NCI-H2029 treated with DMSO at 0.1 percent for 48 hours (cell line): ENCODE measurements at places on chromosomes 6 and 20.

DNA sequence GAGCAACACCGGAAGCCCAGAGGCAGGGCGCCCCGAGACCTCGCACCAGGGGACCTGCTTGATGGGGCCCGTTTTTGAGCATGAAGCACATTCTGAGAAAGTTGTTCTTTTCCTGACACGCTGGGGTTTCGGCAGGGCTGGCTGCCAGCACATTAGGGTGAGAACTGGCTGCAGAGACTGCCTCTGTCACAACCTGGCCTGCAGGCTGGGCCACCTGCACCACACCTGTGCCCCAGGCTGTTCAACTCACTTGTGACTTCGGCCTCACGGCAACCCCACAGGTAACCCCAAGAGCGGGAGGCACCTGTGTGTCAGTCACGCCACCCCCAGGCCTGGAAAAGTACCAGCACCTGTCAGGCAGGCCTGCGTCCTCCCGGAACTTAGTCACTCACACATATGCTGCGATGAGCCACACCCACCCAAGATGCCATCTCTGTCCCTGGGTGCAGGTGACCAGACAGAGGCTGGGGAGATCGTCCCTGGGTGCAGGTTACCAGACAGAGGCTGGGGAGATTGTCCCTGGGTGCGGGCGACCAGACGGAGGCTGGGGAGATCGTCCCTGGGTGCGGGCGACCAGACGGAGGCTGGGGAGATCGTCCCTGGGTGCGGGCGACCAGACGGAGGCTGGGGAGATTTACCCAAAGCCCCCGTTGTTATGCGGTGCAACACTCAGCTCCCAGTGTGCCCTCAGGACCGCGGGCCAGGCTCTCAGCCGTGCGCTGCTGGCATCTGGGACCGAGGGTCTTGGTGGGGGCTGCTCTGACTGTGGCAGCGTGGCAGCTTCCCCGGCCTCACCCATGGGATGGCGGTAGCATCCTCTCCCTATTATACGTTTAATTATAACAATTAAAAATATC, 82.5 kb upstream of the BHLHE23 start:
- DNase-seq = no peak

DNA sequence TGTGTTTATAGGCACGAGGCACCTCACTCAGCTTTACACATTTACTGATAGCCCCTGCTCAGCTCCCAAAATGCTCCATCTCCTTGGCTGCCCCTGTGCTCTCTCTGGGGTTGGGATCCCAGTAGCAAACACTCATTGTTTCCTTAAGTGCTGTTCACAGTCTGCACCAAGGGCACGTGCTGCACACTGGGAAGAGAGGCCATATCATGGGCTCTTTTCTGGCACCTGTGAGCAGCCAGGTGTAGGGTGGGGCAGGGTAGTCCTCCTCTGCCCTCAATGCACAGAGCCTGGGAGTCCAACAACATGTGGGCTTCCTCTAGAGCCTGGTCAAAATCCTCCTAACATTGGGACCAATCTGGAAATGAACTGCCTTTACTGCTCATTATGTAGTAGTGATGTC, 67.9 kb downstream of the BANF2 start:
- peak; percentile 32 for DNase-seq

DNA sequence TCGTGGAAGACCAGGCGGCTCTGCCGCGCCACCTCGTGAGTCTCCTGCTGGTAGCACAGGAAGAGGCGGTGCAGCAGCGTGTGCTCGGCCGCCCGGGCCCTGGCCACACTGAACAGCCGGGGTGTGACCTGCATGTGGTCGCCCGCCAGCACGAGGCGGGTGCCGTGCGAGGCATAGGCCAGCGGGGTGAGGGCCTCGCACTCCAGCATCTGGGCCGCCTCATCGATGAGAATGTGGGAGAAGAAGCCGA, 7.0 kb downstream of the HELZ2 start:
- no peak for DNase-seq

DNA sequence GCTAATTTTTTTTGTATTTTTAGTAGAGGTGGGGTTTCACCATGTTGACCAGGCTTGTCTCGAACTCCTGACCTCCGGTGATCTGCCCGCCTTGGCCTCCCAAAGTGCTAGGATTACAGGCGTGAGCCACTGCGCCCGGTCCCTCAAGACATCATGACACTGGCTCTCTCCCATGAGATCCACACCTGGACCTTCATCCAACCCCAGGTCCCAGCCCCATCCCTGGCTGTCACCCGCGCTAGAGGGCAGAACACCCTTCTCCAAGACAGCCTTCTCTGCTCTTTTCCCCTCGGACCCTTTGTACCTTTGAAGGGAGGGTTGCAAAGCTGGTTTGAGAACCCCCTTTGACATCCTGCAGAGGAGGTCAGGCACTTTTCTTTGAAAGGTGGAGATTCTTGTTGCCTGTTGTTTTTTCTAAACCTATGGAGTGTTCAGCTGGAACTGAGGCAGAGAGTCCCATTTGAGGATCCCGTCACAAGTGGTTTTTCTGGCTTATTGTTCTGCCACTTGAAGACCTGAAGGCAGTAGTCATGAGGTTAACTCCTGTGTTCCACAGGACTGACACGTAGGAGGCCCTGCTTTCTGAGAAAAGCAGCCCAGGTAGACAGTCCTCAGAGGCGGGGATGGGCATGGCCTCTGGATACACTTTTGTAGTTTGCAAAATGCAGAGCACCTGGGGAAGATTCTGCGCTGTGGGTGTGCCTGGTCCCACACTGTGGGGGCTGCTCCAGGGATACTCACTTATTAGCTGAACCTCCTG, 171.1 kb upstream of the SNX9 start:
- no peak for DNase-seq

GRCh38 chr6:3615391-3616380, 135.8 kb downstream of the PXDC1 start:
- no peak for DNase-seq

- DNase-seq = no peak
Measured at GRCh38 chr20:3434232-3434631, 26.8 kb upstream of the DNAAF9 start.

- no peak for DNase-seq
Measured at GRCh38 chr20:36676701-36677421, 30.9 kb upstream of the SLA2 start.

DNA sequence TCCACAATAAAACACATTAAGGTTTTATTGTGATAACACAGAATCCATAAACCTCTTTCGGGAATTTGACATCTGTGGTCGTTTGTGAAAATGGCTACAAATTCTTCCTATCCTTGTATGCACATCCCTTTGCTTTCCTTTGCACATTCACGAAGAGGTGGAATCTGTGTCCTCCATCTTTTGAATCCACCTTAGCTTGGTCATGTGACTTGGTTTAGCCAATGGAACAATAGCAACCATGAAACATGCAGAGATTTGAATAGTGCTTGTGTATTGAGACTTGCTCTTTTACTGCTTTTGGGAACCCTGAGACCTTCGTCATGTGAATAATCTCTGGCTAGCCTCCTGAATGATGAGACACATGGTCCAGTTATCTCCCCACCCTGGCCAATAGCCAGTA, 49.7 kb upstream of the NOP56 start:
- no peak for DNase-seq

- DNase-seq = no peak
Measured at GRCh38 chr6:151675746-151676459, 131.6 kb upstream of the ESR1 start.

DNA sequence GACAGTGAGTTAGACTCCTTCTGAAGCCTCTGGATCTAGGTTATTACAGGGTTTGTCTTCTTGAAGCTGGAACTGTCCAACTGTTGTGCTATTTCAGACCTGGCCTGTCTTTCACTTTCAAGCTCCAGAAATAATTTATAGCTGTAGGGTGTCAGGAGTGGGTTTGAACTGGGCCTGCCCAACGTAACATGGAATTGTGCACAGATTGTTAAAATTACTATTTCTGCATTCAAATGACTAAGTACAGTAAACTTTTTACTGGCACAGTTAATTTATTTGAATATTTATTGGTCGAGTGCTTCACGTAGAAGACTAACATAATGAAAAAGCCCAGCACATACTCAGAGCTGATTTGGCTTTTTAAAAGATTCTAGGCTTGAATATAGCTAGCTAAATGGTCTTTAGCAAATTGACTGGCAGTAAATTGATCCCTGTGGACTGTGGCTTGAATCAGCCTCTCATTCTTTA, 74.3 kb downstream of the ARID1B start:
- no peak for DNase-seq

- DNase-seq = no peak
Measured at GRCh38 chr20:10481676-10482075, 46.6 kb downstream of the SLX4IP start.

DNA sequence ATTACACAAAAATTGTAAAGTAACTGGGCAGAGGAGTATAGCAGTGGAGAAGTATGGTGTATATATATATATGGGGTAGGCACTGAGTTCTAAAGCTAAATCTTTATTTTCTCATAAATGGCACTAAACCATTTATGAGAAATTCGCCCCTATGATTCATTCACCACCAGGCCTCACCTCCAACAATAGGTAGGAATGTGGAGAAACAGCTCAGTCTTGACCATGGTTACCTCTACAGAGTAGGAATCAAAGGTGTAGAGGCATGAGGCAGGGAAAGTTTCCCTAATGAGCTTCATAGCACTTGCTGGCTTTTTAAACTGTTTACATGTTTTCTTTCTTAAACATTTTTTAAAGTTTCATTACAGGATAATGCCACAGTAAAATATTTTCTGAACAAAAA, 36.9 kb upstream of the SUMO4 start:
- no peak for DNase-seq

DNA sequence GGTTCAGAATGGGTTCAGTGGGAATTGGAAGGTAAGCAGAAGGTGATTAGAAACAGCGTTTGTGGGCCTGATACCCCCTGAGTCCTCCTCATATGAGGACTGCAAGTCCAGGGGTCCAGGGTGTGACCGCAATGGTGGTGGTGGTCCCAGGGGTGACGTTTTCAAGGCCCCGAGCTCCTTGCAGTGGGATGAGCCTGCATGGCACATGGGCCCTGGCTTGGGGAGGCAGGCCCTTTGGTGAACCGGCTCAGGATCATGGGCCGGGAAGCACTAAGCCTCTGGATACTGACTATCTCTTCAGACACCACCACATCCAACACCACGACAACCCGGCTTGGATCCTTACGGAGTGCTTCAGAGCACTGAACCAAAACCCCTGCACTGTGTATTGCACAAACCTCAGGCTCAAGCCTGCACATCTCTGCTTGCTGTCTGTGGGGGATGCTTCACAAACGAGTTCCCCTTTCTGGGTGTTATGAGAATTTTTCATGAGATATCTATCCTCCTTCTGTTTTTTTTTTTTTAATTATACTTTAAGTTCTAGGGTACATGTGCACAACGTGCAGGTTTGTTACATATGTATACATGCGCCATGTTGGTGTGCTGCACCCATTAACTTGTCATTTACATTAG, 67.9 kb downstream of the STK35 start:
- no peak for DNase-seq

DNA sequence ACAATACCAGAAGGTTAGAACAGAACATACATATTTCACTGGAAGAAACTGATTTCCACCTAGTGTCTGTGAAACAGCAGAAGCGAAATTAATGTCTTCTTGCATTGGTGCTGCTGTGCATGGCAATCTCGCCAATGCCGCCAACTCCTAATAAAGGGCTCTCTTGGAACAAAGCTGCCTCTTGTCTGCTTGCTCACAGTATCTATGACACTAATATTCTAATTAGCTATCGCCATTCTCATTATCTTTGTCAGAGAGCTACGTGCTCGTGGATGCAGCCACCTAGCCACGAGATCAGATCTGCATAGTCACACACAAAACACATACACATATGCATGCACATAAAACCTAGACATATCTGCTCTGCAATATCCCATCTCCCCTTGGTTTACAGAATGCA, 145.9 kb upstream of the OLIG3 start:
- no peak for DNase-seq

GRCh38 chr6:27872642-27873020, 39.6 kb downstream of the OR2B2 start:
- DNase-seq = peak; percentile 80

DNA sequence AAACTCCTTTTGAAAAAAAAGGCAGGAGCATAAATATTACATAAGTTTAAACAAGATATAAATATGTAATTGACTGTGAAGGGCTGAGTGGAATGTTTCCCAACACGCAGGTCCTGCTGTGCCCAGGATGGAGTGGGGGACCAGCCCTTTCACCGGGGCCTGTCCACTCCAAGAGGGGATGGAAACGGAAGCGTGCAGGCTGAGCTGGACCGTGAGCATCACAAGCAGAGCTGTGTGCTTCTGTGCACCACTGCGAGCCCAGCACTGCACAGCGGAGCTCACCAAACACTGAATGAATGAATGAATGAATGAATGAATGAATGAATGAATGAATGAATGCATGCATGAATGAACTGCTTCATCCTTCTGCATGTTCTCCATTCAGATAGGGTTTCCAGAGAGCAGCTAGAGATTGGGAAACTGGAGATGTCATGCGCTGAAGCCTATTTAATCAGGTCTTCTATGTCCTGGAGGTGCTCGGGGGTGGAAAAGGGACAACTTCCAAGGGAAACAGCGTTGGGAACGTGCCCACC, 157.7 kb downstream of the ANKRD60 start:
- no peak for DNase-seq

DNA sequence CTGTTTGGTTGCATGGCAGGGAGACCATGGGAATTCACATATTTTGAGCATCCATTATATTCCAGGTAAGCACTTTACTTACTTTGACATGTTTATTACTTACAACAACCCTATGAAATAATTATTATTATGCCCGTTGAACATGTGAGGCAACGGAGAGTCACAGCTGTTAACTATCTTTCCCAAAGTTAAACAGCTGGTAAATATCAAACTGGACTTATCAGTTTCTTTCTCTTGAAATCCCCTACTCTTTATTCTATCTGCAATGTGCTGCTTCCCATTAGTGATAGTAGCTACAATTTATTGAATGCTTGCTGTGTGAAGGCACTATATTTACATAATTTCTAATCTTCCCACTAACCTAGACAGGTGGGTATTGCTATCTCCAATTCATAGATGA, 847.7 kb upstream of the MAP3K7 start:
- no peak for DNase-seq

GRCh38 chr6:142323377-142323776, 21.6 kb downstream of the ADGRG6 start:
- DNase-seq = no peak

- no peak for DNase-seq
Measured at GRCh38 chr6:167984876-167985604, 12.4 kb upstream of the KIF25 start.

- no peak for DNase-seq
Measured at GRCh38 chr6:140684776-140685550, 1310.5 kb upstream of the CITED2 start.

- DNase-seq = no peak
Measured at GRCh38 chr6:148530394-148530953, 187.8 kb downstream of the SASH1 start.

GRCh38 chr6:169868458-169868857, 117.0 kb downstream of the ERMARD start:
- no peak for DNase-seq

DNA sequence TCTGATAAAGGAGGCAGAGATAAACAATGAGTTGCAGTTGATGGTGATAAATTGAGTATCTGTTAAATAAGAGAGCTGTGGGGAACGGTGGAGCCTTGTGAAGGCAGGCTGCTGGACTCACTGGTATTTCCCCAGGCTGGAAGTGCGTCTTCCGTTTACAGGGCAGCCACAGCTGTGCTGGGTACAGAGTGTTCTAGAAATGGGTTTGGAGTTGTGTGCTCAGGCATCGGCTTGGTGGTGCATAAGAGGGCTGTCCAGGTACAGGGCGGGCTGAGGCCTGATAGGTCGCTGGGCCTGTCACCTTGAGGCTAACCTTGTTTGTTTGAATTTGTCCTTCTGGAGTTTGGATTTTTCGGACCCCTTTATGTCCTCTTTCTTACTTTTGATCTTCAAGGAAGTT, 39.3 kb downstream of the ARID1B start:
- DNase-seq = no peak

- DNase-seq = no peak
Measured at GRCh38 chr6:142857796-142858555, 87.0 kb downstream of the HIVEP2 start.

GRCh38 chr6:90454836-90455427, 131.9 kb downstream of the MAP3K7 start:
- DNase-seq = no peak
